Right cardiac atrium (tissue), 5 donors: ENCODE measurements at places on chromosomes 6 and 20.

- no peak for DNase-seq
Observed at GRCh38 chr6:154474648-154475428, 35.6 kb downstream of the CNKSR3 start.

DNA sequence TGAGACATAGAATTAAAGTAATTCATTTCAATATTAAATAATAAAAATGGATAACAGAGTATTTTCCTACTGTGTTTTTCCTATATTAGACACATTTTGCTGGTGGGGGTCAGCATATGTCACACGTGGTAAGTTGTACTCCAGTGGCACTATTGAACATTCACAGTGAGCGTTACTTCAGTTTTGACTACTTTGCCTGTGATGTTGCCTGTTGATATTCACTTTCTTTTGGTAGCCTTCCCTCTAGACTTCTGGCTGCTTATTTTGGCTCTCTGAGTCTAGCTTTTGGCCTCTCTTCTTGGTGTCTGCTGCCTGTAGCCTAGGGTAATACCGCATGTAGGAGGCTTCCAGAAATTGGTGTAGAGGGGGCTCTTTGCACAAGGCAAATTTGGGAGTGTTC, 64.4 kb upstream of the TFB1M start:
- DNase-seq: no peak

DNA sequence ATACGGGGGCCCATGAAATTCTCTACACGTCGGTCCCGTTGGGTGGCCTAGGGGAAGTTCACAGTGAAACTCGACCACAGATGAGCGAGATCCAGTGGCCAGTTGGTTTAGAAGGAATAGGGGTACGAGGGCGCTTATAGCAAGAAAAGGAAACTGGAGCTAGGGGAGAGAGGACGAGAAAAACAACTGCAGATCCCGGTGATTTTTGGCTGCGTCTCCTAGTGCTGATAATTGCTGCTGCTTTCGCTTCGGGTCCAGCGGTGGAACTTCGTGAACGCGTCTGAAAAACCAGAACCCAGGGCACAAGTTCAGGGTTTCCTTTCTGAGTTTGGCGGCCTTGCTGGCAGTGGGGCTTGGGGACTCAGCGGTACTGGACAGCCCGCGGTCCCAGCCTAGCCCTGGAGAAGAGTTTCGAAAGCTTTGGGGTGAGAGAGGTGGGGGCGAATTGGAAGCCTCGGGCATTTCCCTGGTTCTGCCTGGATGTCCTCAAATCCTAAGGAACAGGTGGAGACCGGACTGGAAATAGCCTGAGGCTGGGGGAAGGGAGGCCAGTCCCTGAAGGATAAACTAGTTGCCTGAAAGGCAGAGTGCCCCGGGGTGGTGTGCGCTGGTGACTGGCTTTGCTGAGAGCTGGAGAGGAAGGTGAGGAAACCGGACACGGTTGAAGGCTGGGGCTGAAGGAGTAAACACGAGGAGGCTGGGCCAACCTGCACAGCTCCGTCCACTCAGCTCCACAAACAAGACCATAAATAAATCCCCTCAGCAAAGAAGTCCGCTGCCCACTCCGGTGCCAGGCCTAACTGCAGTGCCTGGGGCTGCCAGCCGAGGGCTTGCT, 793 bp downstream of the GMPR start:
- peak; percentile 69 for DNase-seq

- peak; percentile 80 for DNase-seq
Observed at GRCh38 chr20:10611357-10611756, 62.4 kb downstream of the JAG1 start.

DNA sequence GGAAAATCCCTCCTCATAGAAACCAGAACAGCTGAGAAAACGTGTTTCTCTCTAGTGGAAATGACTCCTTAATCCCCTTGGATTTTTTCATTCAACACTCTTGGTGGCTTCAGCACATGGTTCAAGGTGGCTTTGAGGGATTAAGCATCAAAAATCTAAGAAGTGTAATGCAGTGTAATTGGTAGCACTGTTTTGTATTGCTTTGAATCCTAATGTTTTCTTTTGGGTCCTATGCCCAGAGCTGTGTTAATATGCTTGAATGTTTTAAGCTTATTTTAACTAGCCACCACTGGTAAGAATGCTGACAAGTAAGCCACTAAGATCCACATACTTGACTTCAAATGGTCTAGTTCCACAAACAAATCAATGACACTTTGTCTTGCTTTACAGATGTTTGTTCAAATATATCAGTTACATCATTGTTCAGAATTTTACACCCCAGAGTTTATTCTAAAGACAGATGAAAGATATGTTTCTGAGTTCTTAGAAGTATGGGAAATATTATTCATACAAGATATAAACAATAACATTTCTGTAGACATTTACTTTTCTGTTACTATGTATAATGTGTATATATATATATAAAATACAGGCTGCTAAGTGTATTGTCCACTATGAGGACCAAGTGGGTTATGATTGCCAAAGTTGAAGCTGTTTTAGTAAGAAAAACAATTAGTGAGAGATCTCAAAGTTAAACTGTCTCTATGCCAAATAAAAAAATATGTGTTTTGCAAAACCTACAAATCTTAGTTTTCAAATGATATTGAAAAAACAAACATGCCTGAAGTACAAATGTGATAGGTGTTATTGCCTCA, 220.8 kb downstream of the OGFRL1 start:
- no peak for DNase-seq

- DNase-seq: no peak
Observed at GRCh38 chr6:117776441-117776840, 101.2 kb downstream of the NUS1 start.

GRCh38 chr20:621125-621756, 11.1 kb upstream of the TCF15 start:
- DNase-seq: no peak

- DNase-seq: no peak
Observed at GRCh38 chr6:12354499-12354898, 64.3 kb downstream of the EDN1 start.

DNA sequence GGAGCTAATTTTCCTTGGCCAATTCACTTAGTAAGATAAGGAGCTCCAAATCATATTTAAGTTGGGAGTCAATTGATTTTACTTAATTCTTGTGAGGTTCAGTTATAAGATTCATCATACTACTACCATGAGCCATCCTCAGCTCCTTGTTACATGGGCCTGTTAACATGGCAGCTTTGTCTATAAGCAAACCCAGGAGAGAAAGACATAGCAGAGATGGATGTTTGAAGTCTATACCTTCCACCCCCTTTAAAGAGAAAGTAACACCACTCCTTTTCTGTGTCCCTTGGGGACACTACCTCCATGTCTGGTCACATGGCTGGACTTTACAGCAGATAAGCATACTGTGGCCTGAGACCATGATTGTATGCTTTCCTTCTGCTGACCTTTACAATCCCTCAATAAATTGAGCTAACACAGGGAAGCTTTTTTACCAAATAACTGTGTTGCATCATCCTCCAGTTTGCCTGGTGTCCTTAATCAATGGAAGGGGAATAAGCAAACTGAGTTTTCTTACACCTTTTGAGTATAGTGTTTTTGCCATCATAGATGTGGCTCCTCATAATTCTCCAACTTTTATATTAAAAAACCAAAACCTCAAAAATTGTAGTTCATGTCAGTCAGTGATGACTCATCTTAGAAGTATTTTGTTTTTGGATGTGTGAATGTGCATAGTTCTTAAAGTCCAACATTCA, 9.8 kb upstream of the ZNFX1 start:
- no peak for DNase-seq

DNA sequence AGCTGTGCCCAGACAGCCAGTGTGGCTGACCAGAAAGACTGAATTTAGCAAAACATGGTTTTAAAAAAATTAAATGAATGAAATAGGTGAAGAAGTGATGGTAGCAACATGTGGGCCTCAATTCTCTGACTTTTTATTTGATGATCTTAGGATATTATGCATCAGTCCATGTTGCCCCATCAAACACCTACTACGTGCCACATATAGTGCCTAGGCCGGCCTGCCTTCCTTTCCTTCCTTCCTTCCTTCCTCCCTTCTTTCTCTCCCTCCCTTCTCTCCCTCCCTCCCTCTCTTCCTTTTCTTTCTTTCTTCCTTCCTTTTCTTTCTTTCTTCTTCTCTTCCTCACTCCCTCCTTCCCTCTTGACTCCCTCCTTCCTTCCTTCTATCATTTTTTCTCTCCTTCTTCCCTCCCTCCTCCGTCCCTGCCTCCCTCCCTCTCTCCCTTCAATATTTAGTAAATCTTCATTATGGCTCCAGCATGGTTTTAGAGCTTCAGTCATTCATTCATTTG, 209.8 kb downstream of the TSHZ2 start:
- no peak for DNase-seq

GRCh38 chr6:46338131-46338530, 153.1 kb downstream of the RCAN2 start:
- DNase-seq: no peak

GRCh38 chr20:3085571-3086072, 1.1 kb upstream of the AVP start:
- no peak for DNase-seq
